ENCODE measurements at places on chromosomes 13 and 19. TPM values are rescaled to one million over a fixed set of nuclear protein-coding genes. Genes with fewer than 3 reads are reported as not detected.

The S1PR5 gene
- total RNA-seq: 0.26 TPM

The FGF21 gene
- total RNA-seq: not detected

The ZNF709 gene
- 3.2 TPM for total RNA-seq

The RNF225 gene
- 0.31 TPM for total RNA-seq

The LRRC63 gene
- total RNA-seq: 0.79 TPM

The FUT1 gene
- 0.28 TPM for total RNA-seq

The NLRP4 gene
- total RNA-seq: not detected

The RNF17 gene
- not detected for total RNA-seq

The SAE1 gene
- 142 TPM for total RNA-seq

The ERFL gene
- 2.2 TPM for total RNA-seq

The SLC5A5 gene
- 4.1 TPM for total RNA-seq

The ZNF66 gene
- 12.0 TPM for total RNA-seq

The ZNF121 gene
- 52.5 TPM for total RNA-seq

The SKA3 gene
- 34.3 TPM for total RNA-seq

The KLK1 gene
- total RNA-seq: 0.79 TPM
